ENCODE measurements at places on chromosomes 6 and 20.
A peak's percentile ranks its signal among the peaks of the same experiment; 100 is the strongest.

GRCh38 chr6:63261820-63262219 lies 50.6 kb downstream of the FKBP1C start:
- DNase-seq, result no peak

DNA sequence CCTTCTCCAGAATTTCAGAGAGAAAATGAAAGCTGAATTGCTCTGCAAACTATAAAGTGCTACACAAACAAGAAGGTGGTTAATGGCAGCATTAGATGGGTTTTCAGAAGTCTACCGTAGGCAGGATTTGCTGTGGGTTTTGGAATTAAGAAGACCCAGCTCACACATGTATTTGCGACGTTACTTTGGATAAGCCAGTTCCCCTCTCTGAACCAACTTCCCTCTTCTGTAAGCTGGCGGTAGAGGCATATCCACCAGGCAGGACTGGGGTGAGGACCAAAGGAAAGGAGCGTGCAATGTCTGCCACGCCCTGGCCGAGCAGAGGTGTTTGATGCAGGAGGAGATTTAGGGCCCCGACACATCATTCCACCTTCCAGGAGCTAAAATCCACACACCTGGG lies 6.9 kb downstream of the RSPO4 start:
- no peak for DNase-seq

DNA sequence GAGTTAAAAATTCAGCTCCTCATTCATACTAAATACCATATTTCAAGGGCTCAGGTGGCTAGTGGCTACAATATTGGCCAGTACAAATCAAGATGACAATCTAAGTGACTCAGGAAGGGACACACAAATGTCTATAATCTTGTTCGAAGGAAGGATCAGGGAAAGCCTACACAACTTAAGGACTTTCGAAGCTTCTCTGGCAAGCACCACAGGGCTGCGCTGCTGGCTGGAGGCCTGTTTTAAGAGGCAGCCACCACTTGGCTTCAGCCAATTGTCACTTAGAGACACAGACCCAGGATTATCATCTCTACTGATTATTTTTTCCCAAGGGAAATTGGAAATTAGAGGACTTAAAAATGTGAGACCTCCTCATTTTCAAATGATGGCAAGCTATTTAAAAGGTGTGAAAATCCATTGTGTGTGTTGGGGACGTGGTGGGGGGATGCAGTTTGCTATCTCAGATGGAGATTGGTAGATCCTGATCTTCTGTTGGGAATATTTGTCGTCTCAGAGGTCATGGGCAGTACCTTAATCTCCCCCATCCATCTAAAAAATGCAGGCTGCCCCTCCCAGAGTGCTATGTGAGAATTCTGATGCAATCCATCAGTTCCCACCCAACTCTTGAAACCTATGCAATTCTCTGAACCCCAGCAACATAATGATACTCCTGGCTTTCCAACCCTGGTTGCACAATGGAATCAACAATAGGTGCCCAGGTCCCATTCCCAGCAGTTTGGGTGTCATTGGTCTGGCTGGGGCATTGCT lies 11.3 kb downstream of the ARHGAP40 start:
- DNase-seq, result no peak

GRCh38 chr20:47825011-47825762 lies 39.9 kb upstream of the SULF2 start:
- DNase-seq, result no peak

DNA sequence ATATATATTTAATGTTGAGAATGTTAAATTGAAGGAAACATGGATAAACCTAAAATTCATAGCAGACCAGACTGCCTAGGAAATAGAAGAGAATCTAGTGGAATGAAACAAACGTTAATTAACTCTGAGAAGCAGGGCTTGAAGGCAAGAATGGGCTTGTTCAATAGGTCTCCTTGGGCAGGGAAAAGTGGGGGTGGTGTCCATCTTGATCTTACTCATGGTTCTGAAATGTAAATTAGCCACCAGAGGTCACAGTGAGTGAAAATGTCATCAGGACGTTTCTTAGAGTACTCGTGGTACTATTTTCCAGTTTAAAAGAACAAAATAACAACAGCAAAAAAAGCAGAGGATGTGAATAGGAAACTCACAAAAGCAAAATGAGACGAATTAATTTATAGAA lies 66.8 kb upstream of the BTBD3 start:
- no peak for DNase-seq

DNA sequence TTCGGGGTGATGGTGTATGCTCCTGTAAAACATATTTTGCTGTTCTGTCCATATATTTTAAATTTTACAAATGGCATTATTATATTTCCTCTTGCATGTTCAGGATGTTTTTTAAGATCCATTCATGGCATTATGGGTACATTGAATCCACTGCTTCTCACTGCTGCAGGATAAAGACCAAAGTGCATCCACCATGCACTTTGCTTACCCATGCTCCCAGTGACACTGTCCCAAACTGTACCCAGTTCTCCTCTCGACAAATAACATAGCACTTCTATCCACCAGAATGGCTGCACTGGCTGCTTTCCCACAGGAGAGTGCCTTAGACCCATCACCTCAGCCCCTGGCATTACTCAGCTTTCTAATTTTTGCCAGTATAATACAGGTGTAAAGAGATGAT lies 29.7 kb downstream of the MTRES1 start:
- no peak for DNase-seq

- no peak for DNase-seq
These were observed 83.3 kb upstream of the SIRPA start for GRCh38 chr20:1811621-1812498.

DNA sequence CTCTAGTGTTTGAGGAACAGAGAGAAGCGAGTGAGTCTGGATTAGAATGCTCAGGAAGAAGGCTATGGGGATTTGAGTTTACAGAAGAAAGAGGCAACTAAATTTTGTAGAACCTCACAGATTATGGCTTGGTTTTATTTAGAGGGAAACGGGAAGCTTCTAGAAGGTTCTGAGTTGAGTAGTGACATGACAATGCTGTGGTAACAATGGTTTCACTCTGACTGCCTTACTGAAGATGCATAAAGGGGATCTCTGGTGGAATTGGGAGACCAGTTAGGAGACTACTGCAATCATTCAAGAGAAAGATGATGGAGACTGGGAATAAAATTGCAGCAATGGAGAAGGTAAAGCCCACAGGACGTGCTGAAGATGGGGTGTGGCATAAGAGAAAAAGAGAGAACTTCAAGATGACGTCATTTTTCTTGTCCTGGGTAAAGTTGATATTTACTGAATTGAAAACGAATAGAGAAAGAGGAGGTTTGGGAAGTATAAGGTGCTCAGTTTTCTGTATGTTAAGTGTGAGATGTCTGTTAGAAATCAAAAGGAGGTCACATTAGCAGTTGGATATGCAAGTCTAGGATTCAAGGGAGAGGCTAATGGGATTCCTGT lies 710.1 kb upstream of the NRSN1 start:
- DNase-seq, result no peak

GRCh38 chr20:48359692-48360341 lies 468.0 kb downstream of the PREX1 start:
- DNase-seq, result no peak

DNA sequence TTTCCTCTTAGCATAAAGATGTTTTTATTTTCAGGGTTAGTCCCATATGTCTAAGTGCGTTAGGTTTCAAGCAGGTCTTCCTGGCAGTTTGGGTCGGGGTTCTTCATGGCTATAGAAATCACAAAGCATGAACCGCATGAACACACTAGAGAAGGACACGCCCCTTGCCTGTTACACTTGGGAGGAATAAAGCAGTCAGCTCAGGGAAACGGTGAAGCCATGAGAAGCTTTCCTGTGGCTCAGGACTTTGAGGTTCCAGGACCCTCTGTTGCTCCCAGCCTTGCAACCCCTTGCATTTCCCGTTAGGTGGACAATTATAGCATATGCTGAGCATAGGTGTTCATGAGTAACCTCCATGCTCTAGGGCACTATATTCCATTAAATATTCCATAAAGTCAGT lies 96.7 kb downstream of the SYCP2 start:
- DNase-seq, result no peak

GRCh38 chr6:88709819-88710246 lies 253.6 kb downstream of the RNGTT start:
- DNase-seq, result no peak

DNA sequence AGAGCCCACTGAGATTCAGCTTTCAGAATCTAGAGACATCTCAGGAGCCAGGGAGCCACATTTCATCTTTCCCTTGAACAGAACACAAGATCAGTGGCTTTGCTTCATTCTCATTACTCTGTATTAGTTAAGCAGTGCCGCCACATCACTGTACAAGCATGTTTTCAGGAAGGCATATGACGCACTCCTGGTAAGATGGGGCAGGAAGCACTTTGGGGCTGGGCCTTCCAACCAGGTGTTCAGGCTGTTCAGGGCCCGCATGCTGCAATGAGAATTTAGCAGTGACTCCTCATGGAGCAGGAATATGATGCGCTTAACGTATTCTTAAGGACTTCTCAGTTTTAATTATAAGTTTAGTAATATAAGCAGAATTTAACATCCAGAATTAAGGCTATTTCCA lies 29.7 kb upstream of the GNRH2 start:
- DNase-seq, result no peak

GRCh38 chr6:166515072-166515810 lies 71.2 kb downstream of the RAMACL start:
- DNase-seq, result no peak

DNA sequence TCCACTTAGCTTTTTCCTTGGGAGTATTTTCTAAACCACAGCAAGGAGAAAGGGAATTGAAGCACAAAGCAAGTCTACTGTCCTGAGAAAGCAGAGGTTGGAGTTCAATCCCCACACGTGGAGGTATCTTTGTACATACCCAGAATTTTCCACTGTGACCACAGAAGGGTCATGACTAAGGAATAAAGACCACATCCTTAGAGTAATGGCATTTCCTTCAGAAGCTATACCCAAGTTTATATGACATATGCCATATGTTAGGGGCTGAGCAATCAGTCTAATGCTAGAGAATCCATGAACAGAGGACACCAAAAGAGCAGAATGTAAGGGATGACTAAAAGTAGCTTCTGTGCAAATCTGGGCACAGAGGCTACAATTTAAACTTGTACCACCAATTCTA lies 46.4 kb downstream of the ATG5 start:
- no peak for DNase-seq

- no peak for DNase-seq
These were observed 13.4 kb upstream of the BTN3A2 start for GRCh38 chr6:26351544-26351953.

GRCh38 chr6:133203344-133203697 lies 37.8 kb upstream of the EYA4 start:
- no peak for DNase-seq

DNA sequence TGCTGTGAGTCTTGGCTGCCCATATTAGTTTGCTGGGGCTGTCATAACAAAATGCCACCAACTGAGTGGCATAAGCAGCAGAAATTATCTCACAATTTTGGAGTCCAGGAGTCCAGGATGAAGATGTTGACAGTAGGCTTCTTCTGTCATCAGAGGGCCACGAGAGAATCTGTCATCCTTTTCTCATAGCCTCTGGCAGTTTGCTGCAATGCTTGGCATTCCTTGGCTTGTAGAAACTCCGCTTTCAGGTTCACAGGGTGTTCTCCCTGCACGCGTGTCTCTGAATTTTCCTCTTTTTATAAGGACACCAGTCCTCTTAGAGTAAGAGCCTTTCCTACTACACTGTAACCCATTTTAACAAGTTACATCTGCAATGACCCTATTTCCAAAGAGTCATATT lies 838.4 kb downstream of the TFAP2A start:
- DNase-seq, result no peak

GRCh38 chr6:64293298-64293697 lies 657.7 kb downstream of the PHF3 start:
- DNase-seq, result no peak

DNA sequence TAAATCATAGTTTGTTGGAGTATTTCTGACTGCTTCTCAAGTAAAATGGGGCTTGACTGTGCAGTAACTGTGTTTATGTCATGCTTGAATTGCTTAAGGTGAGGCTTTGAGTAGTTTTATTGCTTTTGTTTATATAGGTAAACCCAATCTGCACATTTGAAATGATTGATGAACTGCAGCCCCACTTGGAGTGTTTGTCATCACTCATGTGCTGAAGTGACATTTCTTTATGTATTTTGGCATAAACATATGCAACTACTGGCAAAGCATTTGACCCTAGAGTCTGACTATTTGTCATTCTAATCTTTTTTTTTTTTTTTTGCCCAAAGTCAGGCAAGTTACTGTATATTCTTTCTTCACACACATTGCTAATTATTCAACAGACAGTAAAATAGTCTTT lies 491.4 kb upstream of the POU3F2 start:
- DNase-seq, result no peak

DNA sequence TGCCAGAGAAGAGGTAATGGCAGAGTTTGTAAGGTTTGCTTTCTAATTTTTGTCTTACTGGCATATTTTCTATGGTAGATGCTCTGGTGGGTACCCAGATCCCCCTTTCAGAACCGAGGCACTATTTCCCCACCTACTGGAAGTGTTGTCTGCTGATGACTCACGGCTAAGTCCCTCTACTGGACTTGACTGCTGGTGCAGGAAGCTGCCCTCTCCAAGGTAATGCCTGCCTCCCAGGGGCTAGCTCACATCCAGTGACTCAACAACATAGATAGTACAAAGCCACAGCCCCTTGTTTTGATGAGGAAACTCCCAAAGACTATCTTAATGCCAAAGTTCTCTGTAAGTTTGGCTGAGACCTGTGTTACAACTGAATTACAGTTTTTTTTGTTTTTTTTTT lies 285.4 kb upstream of the FLRT3 start:
- no peak for DNase-seq

GRCh38 chr6:26155061-26155930 lies 68.1 kb downstream of the HFE start:
- no peak for DNase-seq

DNA sequence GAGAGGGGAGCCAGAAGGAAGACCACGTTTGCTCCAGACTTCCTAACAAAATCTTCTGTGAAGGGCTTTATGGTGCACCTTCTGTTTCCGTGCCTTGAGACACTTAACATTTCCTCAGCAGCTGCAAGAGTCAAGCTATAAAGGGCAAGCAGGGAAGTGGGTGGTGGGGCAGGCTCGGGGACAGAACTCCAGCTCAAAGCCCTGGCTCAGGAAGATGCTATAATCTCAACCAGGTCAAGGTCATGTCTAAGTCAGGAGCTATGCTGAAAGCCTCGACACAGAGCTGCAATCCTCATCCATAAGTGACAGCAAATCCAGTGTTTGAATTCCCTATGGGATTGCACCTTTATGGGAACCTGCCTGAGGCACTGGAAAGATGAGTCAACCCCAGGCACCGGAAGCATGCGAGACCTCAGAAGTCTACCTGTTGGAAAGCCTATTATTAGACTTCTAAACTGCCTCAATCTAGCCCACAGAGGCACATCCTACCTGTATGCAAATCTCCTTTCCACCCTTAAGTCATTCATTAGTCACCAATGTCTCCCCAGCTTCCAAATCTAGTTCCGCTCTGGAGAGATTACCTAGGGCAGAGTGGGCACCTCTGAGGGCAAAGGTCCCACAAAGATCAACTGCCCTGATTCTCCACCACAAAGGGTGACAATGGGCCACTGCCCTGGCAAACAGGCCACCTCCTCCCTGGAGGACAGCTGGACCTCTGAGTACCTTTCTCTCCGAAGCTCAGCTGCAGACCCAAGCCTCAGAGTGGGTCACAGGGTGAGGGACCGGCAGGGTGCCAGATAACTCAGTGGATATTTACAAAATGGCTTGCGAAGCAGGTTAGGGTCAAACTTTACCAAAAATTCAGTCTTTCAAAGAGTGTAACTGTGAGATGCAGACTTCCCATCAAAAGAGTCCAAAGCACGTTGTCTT lies 287.0 kb downstream of the CDC5L start:
- DNase-seq, result no peak

- peak; percentile 84 for DNase-seq
These were observed 49.4 kb upstream of the RREB1 start for GRCh38 chr6:7058250-7058923.

Data from SIG-M5 (cell line).